ENCODE measurements at places on chromosomes 2 and 18.

DNA sequence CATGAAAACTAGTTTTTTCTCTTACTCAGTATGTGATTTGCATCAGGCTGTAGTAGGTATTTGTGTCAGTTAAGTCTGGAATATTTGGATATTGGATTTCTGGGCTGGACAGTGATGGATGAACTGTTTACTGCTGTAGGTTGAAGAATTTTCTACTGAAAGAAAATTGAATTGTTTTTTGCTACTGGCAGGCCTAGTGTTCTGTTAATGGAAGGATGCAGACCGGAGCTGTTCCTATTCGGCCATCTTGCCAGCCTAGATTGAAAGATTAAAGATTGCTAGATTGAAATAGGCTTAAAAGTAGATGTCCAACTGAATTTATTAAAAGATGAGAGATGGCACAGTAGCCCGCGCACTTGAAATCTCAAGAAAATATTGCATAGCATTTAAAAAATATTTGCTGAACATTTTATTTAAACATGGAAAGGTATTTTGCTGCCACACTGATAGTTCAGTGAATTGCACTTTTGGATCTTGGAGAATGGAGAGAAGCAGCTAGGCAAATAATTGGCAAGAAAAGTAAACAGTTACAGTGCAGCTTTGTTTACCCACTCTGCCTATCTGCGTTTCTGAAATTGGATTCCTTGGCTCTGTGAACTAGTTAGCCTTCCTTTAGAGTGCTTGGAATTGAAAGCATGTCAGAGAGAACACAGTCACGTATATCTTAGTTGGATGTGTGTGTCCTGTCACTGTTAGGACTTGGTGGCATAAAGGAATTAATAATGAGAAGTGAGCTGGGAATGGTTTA lies 54.1 kb downstream of the EPB41L5 start:
- no peak for DNase-seq

- DNase-seq, result no peak
Measured at GRCh38 chr2:64595397-64596176, 58.1 kb downstream of the SERTAD2 start.

GRCh38 chr2:72695676-72696075 lies 130.2 kb downstream of the EXOC6B start:
- DNase-seq, result no peak

DNA sequence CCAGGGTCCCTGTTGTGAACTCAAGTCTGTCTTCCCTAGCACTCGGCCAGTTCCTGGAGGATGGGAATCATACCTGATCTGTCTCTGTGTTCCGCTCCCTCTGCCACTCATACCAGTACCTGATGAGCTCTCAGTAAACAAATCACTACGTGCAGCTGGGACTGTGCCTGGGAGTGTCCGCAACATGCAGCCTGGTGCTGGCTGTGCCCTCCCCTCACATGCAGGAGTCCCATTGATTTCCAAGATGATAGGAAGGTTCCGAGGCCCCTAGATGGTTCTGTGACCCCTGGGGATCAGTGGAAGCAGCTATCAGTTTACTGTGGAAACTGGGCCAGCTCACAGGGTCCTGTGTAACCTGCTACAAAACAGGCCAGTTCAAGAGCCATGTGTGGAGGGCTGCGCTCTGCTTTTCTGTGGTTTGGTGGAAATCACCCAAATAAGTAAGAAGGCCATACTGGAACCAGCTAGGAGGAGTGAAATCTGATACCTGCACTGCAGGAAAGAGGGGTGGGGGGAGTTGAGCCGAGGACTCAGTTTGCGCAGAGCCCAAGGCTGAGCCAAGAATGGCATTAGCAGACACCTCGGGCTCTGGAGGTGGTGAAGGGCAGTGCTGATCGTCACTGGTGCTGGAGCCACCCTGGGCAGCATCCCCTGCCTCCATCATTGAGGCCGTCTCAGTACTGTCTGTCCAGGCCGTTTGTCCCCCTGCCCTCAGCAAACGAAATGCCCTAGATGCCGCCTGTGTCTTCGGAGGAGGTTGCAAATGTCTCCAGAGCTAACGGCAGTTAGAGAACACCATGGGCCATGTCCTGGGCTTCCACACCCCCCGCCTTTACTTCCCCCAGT lies 93.3 kb downstream of the KLHL29 start:
- no peak for DNase-seq

GRCh38 chr2:120431386-120432292 lies 85.7 kb downstream of the INHBB start:
- no peak for DNase-seq

DNA sequence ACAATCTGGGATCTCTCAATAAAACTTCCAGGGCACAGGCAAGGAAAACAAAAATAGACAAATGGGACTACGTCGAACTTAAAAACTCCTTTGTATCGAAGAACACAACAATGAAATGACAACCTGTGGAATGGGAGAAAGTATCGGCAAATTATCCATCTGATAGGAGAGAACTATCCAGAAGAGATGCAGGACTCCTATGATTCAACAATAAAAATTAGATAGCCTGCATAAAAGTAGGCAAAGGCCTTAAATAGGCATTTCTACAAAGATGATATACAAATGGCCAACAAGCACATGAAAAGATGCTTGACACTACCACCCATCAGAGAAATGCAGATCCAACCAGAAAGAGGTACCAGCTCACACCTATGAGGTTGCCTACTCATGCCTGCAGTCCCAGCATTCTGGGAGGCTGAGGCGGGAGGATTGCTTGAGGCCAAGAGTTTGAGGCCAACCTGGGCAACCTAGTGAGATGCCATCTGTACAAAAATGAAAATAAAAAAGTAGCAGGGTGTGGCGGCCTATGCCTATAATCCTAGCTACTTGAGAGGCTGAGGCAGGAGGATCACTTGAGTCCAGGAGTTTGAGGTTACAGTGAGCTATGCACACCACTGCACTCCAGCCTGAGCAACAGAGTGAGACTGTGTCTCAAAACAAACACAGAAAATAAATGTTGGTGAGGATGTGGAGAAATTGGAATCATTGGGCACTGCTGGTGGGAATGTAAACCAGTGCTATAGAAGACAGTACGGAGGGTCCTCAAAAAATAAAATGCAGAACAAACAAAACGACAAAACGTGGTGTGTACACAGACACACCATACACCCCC lies 21.6 kb downstream of the TWIST2 start:
- DNase-seq, result no peak

DNA sequence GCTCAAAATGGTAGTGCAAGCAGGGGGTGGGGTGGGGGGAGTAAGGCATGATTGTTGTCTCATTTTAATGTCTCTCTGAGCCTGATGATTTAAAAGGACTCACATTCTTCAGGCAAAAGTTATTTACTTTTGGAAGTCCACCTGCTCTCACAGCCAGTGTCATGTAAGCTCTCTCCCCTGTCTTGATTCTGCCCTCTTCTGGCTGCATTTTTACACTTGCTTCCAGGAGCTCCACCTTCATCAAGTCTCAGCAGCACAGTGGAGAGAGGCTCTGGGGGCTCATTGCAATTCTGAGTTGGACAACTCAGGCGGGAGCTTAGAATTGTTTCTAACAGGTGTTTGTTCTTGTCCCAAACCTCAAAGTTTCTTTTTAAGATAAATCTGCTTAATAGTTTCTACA lies 39.2 kb downstream of the GNAL start:
- DNase-seq, result no peak

DNA sequence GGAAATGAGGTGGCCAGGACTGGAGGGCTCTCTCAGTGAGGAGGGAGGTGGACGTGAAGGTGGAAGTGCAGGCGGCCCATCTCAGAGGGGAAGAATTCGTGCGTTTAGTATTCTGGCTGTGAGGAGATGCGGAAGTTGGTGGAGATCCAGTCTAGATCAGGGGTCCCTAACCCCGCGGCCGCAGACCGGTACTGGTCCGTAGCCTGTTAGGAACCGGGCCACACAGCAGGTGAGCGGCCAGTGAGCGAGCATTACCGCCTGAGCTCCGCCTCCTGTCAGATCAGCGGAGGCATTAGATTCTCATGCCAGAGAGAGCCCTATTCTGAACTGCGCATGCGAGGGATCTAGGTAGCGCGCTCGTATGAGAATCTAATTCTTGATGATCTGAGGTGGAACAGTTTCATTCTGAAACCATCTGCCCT lies 1.6 kb upstream of the FHOD3 start:
- no peak for DNase-seq

- no peak for DNase-seq
Measured at GRCh38 chr2:189602233-189602632, 21.6 kb upstream of the SLC40A1 start.

GRCh38 chr2:20171445-20171977 lies 53.4 kb downstream of the SDC1 start:
- DNase-seq, result no peak

DNA sequence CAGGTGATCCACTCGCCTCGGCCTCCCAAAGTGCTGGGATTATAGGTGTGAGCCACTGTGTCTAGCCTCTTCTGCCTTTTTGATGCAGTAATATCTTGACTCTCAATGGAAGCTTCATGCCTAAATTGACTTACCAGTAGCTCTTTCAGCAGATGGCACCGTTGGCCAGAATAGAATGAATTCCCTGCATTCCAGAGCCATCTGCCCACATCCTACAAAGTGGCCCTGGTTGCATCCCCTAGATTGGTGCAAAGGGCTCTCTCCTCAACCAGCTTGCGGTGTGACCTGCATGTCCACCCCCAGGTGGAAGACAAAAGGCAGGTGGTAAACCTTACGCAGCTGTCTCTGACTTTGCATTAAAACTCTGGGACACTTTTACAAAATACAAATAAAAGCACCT lies 4.4 kb upstream of the PARD6G start:
- DNase-seq, result no peak

DNA sequence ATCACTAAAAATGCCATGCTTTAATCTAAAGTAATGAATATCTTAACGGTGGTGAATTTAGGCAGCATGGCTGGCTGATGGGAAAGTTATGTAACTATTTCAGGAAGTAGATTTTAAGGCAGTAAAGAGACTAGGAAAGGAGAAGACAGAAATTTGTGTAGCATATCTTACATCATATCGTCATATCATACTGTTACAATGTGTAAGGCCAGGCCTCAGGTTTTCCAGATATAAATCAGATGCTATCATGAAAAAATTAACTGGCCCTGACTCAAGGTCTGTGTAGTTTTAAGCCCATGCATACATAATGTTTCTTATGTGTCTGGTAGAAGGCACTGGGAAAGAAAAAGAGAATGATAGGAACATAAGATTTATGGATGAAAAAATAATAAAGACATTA lies 8.9 kb upstream of the FAP start:
- no peak for DNase-seq

- no peak for DNase-seq
Measured at GRCh38 chr2:180583441-180584140, 396.8 kb upstream of the UBE2E3 start.

- no peak for DNase-seq
Measured at GRCh38 chr2:16218625-16219024, 278.3 kb downstream of the MYCN start.

- DNase-seq, result no peak
Measured at GRCh38 chr18:31683968-31684278, 458 bp downstream of the B4GALT6 start.

GRCh38 chr2:224753743-224754540 lies 37.8 kb upstream of the CCDC195 start:
- no peak for DNase-seq

GRCh38 chr2:86176597-86176996 lies 18.7 kb downstream of the IMMT start:
- no peak for DNase-seq

GRCh38 chr2:101779656-101780055 lies 82.1 kb downstream of the MAP4K4 start:
- no peak for DNase-seq

GRCh38 chr2:117774716-117775115 lies 39.8 kb upstream of the DDX18 start:
- no peak for DNase-seq

DNA sequence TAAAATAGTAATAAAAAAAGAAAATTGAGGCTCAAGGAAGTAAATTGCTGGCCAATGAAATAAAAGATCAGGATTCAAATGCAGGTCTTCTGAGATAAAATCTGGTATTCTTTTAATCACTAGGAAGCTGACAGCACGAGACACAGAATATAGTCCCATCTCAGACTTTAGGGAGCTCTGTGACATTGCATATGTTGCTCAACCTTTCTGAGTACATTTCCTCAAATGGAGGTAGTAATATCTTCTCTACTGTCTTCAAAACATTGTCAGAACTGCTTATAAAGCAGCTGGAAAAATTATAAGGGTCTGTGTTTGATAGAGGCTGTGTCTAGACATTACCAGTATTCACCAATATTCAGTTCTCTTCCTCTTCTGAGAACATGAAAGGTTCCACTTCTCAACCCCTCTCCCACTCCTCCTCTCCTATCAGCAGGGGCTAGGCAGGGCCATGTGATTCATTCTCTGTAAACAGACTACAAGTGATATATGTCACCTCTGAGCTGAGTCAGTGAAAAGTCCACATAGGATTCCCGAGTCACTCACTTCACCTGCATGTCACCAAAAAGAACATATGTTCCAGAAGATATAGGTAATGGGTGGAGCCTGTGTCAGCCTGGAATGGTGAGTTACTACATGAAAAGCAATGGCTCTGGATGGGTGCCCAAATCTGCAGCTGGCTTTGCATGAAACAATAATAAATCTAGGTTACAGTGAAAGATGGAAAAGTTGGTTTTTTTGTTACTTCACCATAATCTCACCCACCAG lies 7.1 kb downstream of the KCNE4 start:
- no peak for DNase-seq

DNA sequence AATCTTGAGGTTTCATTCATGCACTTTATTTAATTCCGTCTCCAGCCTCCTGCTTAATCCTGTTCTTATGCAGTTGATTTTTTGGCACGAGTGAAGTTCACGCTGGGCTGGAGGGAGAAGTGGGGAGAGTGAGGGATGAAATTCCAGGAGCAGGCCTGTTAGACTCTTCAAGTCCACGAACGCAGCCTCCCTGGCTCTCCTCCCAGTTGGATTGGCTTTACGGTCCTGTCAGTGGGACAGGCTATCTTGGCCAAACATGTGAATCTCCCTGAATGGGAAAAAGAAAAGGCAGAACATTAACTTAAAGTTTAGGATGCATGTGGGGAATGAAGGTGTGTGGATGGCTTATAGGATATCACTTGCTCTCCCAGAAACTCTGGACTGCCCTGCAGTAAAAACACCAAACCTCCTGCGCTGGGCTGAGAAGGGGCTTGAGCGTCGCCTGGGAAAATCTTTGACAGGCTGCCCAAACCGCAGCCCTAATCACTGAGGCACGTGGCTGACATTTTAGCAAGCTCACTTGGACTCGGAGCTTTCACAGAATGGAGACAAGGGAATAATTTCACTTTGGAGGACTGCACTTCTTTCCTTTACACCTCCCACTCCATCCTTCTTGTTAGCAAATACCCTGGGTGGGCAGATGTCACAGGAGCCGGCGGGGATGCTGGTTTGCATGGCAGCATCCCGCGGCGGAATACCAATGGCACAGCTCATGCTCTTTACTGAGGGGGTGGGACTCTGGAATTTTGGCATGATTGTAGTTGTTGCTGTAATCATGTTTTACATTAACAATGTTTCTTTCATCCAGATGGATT lies 93.9 kb downstream of the ACKR3 start:
- DNase-seq, result no peak

- DNase-seq, result no peak
Measured at GRCh38 chr2:136378712-136379595, 261.0 kb upstream of the CXCR4 start.

- DNase-seq, result no peak
Measured at GRCh38 chr2:232576995-232577394, 26.5 kb downstream of the EIF4E2 start.

Data from AG04450 (cell line).